ENCODE measurements at places on chromosomes 1 and 21. TPM values are rescaled to one million over a fixed set of nuclear protein-coding genes. Genes with fewer than 3 reads are reported as not detected.

Gene CFHR4
- not detected for total RNA-seq

Gene OXCT2
- 2.9 TPM for total RNA-seq

Gene NT5C1A
- total RNA-seq: not detected

Gene HHAT
- total RNA-seq: 4.5 TPM

Gene SERTAD4
- 4.4 TPM for total RNA-seq

Gene DDI2
- total RNA-seq: 9.4 TPM

Gene ZNHIT6
- total RNA-seq: 29.3 TPM

Gene NGF
- total RNA-seq: 0.51 TPM

DNA sequence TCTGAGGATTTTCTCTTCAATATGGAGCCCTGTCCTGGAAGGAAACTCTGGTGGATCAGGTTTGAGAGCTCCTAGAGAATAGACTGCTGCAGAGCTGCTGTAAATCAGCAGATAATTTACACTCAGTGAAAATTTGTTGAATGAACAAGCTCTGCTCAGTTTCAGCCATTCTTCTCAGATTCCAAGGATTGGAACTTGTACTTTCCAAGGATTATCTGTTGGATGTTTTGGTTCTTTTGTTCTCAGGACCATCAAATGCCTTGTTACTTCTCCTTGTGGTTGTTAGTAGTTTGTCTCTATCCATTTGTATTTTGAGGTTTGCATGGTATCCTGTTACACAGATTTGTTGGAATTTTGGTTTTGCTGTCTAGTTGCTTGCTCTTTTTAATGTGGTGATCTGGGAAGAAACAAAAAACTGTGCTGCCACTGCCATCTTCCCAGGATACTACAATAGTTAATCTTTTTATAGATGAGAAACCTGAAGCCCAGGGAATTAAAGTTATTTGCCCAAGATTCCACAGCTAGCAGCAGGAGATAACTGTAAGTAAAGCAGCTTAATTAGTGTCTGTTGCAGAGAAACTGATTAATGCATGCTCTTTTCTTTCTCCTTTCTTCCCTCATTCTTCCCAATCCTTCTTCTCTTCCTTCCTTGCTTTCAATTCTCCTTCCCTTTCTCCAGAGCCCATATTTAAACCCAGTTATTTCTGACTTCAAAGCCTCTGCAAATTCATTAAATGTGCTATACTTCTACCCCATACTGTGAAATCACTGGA, 21.7 kb upstream of the KIFAP3 start:
- no peak for DNase-seq

- no peak for DNase-seq
Observed at GRCh38 chr1:198467907-198468306, 72.6 kb downstream of the ATP6V1G3 start.

DNA sequence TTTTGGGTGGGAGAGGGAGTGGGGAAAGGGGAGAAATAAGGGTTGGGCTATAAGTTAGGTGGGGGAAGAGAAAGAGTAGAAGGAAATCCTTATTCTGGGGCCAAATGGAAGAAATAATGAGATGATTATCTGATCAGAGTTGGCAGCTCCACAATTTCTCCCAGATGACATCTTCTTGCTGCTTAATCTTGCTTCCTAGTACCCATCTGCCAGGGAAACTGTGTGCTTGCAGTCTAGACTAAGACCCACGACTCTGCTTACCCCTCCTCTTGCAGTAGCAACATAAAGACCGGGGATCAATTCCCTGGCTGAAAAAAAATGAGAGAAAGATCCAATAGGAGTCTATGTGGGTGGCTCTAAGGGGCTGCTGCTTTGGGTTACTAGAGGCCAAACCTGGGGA, 95.6 kb downstream of the PAPPA2 start:
- no peak for DNase-seq

DNA sequence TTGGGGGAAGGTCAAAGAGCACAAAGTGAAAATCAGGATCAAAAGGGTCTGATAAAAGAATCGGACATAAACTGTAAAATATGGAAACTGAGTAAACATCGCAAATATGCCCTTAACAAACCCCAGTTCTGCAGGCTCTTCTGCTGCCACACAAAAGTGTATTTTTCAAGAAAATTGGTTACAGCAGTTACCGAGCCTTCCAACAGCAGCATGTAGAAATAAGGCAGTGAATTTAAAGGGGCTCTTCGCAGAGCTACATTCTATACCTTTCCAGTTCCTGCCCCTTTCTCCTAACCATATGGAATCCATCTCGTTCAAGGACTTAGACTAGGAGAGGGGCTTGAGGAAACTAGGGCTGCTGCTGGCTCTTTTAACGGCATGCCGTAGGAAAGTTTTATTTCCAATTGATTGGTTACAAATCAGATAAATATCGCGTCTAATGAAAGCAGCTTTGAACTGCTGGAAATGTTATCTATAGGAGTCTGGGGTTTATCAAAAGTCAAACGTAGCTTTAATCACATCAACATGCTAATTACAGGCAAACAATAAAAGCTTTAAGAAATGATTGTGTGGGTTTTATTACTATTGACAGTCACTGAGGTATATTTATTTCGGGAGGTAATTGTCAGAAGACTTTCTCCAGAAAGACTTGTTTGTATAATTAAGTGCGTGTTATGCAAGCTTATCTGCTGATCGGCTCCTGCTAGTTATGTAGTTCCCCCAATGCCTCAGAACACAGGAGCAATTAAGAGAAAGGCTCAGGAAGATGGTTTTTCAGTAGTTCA, 59.1 kb downstream of the GORAB start:
- DNase-seq: no peak

GRCh38 chr21:33244082-33244778, 14.5 kb downstream of the IFNAR2 start:
- DNase-seq: no peak

GRCh38 chr1:17618558-17619247, 79.2 kb downstream of the ARHGEF10L start:
- no peak for DNase-seq

GRCh38 chr1:41399145-41399795, 38.0 kb downstream of the FOXO6 start:
- no peak for DNase-seq

DNA sequence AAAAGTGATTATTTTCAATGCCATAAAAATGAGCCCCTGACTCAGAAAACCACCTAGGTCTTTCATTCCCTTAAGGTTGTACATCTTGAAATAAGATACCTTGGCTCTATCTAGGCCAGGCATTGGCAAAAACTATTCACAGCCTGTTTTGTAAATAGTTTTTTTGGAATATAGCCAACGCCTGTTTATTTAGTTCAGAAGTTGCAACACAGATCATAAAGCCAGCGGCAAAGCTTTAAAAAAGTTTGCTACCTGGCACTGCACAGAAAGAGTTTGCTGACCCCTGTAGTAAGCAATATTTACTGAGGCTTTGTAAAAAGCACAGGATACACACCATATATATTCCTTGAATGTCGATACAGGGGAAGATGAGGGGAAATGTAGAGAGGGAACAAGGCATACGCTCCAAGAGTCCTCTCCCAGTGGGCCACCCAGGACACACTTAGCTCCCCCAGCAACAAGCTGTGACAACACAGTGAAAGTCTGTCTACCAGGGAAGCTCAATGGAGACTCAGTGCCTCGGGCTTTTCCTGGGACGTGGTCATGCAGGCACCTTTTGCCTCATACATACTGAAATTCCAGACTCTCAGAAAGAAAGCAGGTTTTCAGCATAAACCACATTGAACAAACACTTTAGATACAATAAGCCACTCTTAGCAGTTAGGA, 20.5 kb downstream of the TARBP1 start:
- DNase-seq: no peak

DNA sequence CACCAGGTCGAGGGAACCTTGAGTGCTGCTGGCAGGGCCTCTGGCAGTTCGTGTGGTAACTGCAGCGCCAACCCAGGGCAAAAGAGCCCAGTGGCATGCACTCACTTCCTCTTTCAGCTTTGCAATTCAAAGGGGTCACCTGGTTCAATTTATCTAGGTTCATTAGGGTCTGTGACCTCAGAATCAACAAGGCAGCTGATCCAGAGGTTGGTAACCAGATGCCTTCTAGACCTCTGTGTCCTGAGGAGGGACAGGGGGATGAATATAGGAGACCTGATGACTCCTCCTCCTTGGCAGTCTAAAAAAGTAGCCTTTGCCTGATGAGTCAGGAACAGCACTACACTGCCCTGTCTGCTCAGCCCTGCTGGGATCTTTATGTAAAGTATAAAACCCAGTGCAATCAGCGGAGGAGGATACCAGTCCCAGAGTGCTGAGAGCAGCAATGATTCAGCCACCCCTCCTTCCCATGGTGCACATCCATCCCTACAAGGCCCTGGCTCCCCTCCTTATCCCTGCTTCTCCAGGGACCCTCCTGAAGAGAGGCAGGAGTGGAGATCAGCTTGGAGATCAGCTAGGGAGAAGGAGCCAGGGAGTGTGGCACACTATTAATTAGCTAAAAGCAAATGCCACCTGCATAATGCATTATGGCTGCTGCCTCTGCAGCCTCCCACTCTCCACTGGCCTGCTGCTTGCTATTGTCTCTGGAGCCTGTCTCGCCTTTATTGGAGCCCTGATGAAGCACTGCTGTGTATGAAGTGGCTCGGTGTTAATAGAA, 11.2 kb upstream of the FMOD start:
- peak; percentile 50 for DNase-seq

- no peak for DNase-seq
Observed at GRCh38 chr1:228956864-228957263, 221.6 kb downstream of the RHOU start.

- DNase-seq: no peak
Observed at GRCh38 chr1:168137515-168137821, 738 bp upstream of the GPR161 start.

- DNase-seq: peak; percentile 98
Observed at GRCh38 chr1:9539165-9539828, at the start of gene SLC25A33. Gene SLC25A33 (plus strand): TSS chr1:9539465. CDS start chr1:9539692, 227 bp downstream.

DNA sequence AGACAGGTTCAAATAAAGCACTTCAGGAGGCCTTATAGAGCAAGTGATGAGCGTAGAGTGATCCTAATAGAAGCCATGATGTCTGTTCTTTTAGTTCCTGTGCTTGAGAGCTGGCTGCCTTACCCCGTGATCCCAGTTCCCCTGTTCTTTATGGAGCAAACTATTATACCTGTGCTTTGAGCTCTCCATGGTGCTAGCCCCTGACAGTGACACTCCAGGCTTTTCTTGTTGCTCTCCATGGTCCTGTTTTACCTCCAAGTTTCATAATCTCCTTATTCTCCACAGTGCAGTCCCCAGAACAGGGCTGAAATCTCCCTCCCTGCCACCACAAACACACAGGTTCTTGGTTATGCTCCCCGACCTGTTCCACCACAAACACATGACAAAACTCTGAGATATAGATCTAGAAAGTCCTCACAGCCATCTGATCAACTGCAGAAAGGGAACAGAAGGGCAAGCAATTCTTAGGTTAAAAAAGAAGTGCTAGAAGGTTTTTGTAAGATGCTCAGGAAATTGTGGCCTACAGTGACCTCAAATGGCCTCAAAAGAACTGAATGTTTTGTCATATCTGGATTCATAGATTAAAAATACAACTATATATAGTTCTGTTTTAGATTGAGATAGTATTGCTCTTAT, 6.0 kb downstream of the CADM3 start:
- peak; percentile 75 for DNase-seq

DNA sequence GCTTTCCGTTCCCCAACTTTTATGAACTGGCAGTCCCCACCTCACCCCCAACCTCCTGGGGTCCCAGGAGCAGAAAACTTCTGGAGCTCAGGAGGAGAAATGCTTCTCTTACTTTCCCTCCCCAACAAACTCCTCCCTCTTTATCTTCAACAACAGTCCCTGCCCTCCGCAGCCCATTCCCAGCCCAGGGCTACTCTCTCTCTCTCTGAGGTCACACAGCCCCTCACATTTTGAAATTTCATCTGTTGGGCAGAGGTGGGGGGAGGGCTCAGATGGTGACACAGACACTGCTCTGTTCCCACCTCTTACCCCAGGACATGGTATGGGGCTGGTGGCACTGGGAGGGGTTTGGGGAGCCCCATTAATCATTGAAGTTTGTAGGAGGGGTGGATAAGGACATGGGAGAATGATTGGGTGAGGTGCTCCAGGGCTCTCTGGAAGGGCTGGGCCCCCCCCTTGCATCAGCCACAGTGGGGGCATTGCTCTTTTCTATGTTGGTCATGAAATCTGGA, 6.0 kb downstream of the PIK3CD start:
- no peak for DNase-seq

DNA sequence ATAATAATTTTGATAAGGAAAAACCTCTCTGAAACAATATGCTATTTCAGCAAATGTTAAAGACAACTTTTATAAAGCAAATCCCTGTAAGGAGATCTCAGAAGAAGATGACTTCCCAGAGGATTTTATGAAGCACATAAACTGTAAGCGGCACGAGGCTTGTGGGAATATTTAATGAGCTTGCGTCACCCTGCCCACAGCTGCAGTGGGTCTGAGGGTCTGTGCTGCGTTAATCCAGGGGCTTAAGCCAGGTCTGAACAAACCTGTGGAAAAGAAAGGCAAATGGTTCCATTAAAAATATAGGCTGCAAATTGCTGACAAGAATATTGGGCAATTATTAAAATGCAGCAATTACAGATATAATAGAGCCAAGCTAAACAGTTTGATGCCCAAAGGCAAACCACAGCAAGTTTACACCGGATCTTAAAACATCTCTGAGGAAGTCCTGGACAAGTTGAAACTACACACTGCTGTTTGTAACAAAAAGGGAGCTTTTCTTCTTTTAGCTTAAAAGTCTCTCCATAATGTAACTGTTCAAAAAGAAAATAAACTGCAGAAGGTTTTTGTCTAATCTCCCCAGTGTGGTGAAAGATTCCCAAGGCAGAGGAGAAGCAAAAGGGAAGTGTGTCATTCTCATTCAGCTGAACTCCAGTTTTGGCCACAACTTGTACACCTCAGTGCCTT, 21.8 kb downstream of the TGFBR3 start:
- DNase-seq: peak; percentile 77

Data from Daoy (cell line).